Stimulated activated CD8-positive, alpha-beta memory T cell treated with anti-CD3 and anti-CD28 coated beads, Interleukin-4, amount 100 ng/mL, for 1 hour (primary cell): ENCODE measurements at places on chromosomes 16 and 17.

- DNase-seq: no peak
Measured at GRCh38 chr17:19766016-19766415, 17.9 kb upstream of the ALDH3A1 start.

DNA sequence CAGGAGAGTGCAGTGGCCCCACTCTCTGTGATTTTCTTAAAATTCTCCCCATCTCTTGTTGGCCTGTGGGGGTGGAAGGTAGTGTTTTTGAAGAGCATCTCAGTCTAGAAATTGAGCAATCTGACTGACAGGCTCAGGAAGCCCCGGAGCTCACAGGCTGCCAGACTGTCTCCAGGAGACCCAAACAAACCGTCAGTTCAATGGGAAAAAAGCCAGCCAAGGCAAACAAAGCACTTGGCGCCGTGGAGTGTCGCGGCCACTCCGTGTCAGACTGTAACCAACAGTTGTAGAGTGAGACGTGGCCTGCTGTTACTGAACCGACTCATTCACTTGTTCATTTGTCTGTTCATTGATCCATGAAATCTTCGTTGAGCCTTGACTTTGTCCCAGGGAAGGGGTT is 33.7 kb downstream of the RGS9 start:
- no peak for DNase-seq

GRCh38 chr17:54518706-54519105 is 381.9 kb upstream of the TOM1L1 start:
- DNase-seq: no peak

DNA sequence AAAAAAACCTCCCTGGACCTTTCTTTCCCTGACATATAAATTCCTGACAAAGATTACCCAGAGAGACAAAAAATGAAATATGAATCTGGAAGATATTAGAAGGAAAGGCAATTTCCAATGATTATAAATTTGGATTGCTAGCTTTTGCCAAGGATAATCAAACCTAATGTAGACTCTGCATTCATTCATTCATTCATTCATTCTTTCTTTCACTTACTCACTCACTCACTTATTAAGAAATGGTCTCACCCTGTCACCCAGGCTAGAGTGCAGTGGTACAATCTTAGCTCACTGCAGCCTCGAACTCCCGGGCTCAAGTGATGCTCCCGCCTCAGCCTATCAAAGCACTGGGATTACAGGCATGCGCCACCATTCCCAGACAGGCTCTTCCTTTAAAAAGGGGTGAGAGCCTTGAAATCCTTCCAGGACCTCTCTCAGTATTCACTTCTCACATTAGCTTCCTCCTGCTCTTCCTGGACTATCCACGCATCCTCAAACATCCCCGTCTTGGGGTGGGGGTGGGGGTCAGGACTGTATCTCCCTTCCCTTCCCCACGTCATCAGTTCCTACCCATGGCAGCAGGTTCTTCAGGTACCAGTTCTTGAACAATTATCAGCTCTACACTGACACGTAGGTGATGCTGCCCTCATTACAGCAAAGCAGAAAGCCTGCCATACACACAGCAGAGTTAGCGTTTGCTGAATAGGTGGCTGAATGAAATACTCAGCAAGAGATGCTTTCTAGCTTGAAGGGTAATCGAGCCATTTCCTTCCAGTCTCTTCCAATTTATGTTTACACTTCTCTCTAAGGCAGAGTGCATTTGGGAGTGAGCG is 19.8 kb downstream of the PRPSAP1 start:
- DNase-seq: no peak

- no peak for DNase-seq
Measured at GRCh38 chr17:66702106-66702936, 132.6 kb upstream of the CACNG5 start.

DNA sequence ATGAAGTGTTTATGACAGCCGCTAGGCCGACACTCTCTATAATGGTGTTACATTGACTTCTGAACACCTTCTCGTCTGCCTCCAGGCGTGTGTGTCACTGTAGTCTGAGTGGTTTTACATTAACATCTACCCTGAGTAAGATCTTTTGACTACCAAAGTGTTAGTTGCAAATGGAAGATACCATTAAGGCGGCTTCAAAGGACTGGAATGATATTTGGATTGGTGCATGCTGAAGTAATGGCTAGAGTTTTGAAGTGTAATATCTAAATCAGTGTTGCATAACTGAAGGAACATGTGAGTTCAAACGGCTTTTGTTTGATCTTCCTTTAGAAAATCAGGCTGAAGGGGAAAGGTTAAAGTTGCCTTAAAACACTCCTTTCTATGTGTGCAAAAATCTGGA is 52.2 kb downstream of the BCAS3 start:
- DNase-seq: no peak

DNA sequence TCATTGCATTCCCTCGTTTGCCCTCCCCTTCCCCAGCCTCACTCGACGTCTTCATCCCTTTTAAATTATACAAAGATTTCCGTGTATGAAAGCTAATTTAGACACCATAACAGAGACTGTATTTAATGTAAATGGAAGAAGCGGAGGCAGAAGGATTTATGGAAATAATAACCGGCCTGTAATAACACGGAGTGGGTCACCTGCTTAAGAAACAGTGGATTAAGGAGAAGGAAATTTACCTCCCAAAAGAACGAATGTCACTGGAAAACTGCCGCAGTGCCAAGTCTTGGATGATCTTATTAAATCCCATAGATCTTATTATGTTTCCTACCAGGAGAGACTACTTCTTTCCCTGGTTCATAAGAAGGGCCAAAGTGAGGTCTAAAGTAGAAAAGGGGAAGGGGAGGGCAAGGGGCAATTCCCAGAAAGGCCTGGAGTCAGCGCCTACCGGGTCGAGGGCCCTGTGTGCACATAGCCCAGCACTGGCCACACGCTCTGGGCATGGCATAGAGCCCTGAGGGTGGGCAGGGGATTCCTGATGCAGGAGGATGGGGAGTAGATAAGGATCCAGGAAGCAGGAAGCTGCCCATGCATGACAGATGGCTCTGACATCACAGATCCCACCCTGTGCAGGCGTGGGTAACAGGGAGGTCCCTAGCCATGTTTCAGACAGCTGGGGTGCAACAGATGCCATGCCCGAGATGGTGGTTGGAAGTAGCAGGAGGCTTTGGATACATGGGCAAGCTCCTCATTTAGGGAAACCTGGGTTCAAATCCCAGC is 56.2 kb upstream of the RPL38 start:
- DNase-seq: no peak
